ENCODE measurements at places on chromosomes 7 and 10.

- DNase-seq, result peak; percentile 60
Measured at GRCh38 chr10:43961523-43962345, 313.1 kb upstream of the ZNF32 start.

DNA sequence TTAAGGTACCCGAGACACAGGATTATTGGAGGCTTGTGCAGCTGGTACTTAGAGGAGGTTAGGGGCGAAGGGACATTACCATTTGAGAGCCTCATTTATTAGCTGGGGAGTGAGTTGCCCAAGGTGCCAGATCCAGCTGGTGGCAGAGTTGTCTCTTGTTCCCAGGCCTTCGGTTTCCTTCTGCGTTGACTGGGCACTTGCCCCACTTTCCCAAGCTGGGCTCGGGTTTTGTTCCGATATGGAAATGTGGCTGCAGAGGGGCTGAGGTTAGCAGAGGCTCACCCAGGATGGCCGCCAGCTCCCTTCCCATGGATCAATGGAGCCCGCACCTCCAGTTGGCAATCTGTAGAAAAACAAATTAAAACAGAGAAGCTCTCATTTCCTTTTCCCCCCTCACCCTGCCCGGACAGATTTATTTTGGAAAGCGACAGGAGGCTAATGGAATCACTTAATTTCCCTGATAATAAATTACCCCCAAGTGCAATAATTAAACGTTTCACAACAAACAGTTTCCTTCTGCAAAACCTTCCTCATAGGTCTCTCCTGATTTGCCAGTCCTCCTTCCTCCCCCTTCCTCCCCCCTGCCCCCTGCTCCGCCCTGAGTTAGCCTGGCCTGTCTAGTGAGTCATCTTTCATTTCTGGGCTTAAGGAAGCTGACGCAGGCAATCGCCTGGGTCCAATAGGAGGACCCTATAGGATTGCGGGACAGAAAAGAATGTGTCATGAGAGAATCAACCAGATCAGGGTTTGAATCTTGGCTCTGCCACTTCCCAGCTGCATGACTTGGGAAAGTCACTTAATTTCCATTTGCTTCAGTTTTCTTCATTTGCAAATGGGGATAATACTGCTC is 51.7 kb downstream of the ADRA2A start:
- DNase-seq, result peak; percentile 82

GRCh38 chr10:125164421-125164820 is 4.1 kb upstream of the CTBP2 start:
- DNase-seq, result no peak

DNA sequence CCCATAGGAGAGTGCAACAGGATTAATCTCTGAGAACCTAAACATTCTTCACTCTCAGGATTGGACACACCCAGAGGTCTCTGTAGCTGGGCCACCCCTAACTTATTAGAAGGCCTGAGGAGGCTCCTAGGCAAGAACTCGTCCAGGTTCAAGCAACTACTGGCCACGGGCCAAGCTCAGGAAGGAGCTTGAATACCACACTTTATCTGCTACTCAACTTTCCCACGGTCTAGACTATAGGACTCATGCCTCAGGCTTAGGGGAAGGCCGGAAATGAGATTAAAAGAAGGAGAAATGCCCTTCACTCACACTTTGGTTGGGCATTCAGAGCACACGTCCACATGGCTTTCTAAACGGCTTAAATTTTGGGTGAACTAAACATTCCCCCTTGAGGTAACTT is 142.8 kb upstream of the PHYHIPL start:
- no peak for DNase-seq

GRCh38 chr10:43114743-43115611 is 23.3 kb upstream of the CSGALNACT2 start:
- no peak for DNase-seq

- DNase-seq, result no peak
Measured at GRCh38 chr10:21002091-21002878, 105.2 kb upstream of the NEBL start.

- DNase-seq, result no peak
Measured at GRCh38 chr7:41336455-41336952, 366.4 kb downstream of the INHBA start.

DNA sequence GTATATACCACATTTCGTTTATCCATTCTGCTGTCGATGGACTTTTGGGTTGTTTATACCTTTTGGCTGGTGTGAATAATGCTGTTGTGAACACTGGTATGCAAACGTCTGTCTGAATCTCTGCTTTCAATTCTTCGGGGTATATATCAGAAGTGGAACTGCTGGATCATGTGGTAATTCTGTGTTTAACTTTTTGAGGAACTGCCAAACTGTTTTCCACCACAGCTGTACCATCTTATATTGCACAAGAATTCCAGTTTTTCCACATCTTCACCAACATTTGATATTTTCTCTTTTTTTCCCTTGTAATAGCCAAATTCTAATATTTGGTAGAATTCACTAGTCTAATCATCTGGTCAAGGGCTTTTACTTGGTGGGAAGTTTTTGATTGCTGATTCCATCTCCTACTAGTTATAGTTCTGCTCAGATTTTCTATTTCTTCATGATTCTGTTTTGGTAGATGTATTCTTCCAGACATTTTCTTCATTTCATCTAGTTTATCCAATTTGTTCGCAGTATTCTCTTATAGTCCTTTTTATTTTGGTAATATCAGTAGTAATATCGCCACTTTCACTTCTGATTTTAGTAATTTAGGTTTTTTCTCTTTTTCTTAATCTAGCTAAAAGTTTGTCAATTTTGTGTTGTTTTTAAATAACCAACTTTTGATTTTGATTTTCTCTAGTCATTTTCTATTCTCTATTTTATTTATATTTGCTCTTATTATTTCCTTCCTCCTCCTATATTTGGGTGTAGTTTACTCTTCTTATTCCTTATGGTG is 271.2 kb downstream of the ZEB1 start:
- peak; percentile 53 for DNase-seq

DNA sequence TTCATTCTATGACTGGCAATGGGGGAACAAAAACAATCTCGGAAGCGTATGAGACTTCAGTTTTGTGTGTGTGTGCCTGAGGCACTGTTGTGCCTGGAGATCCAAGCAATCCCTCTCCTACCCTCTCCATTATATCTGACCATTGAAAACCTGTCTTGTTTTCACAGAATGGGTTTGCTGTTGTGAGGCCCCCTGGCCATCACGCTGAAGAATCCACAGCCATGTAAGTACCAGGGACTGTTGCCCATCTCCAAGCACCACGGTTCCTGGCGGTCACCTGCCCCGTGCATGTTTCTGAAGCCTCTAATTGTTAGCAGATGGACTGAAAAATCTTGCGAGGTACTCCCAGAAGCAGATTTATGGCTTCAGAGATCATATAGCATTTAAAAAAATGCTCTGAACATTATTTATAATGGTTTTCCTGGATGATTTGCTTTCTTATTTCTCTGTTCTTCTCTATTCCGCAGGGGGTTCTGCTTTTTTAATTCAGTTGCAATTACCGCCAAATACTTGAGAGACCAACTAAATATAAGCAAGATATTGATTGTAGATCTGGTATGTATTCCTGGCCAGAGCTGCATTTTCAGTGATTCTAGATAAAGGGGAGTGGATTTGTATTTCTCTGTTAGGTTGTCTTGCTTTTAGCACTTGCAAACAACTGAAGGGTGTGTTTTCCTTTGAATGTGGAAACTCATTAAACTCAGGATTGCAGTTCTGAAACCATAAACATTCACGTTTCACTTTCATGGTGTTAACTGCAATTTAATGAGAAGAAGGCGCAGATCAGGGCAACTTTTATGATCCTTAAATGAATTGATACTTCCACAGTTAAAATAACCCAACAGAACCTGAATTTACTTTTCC is 288.2 kb downstream of the TWIST1 start:
- DNase-seq, result no peak

All from suppressor macrophage treated with lipopolysaccharide for 1 hour (primary cell).